ENCODE measurements at places on chromosomes 6 and 20.

DNA sequence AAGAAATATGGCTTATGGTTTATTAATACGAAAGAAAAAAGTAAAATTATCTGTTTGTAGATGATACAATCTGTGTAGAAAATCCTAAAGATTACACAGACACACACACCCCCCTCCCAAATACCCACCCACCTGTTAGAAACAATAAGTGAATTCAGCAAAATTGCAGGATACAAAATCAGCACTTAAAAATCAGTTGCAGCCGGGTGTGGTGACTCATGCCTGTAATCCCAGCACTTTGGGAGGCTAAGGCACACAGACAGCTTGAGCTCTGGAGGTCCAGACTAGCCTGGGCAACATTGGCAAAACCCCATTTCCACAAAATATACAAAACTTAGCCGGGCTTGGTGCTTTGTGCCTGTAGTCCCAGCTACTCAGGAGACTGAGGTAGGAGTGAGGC lies 42.3 kb downstream of the NINL start:
- no peaks in the 10 kb centered on the region for H3K36me3 ChIP-seq
- DNase-seq: no peak
- H3K4me1 ChIP-seq: peaks cover 4% of the 10 kb centered on the region

- H3K27ac ChIP-seq: no peak overlapping the region
- H3K36me3 ChIP-seq: no peaks in the 10 kb centered on the region
- no peaks in the 10 kb centered on the region for H3K27me3 ChIP-seq
- H3K4me1 ChIP-seq: no peaks in the 10 kb centered on the region
- H3K4me3 ChIP-seq: no peak overlapping the region
These were observed 32.9 kb upstream of the PDE10A start for GRCh38 chr6:165695722-165696515.

DNA sequence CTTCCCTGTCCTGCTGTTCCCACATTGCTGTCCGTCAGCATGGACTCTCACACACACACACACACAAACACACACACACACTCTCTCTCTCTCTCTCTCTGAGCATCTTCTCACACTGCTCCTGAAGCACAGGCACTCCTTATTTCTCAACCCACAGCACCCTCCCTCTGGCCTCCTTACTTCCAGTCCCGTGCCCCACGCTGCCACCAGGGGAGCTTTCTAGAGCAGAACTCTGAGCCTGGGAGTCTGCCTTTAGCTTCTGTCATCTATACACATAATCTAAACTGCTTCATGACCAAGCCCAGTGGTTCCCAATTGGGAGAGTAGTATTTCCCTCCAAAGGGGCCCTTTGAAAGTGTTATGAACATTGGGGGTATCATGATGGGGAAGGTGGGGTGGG lies 29.1 kb downstream of the HECA start:
- peak overlapping the region; percentile 21 for H3K27ac ChIP-seq
- H3K4me1 ChIP-seq: peaks cover 62% of the 10 kb centered on the region
- H3K36me3 ChIP-seq: no peaks in the 10 kb centered on the region

DNA sequence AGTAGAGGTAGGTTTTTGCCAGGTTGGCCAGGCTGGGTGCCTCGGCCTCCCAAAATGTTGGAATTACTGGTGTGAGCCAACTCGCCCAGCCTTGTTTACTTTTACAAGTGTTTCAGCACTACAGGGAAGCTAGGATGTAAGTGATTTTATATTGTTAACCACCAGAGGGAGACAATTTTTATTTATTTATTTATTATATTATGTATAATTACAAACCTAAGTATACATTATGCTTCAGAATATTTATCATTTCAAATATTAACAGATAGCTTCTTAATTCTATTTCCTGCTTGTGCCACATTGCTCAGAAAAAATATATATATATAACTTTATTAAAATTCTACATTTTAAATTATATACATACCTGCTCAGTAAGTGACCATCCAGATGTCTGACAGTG lies 9.8 kb downstream of the MMUT start:
- H3K4me3 ChIP-seq: no peak overlapping the region
- DNase-seq: no peak
- H3K36me3 ChIP-seq: peaks cover 11% of the 10 kb centered on the region
- no peaks in the 10 kb centered on the region for H3K4me1 ChIP-seq
- H3K27ac ChIP-seq: no peak overlapping the region

- no peak for DNase-seq
- no peaks in the 10 kb centered on the region for H3K4me1 ChIP-seq
- no peak overlapping the region for H3K27ac ChIP-seq
- H3K36me3 ChIP-seq: no peaks in the 10 kb centered on the region
These were observed 266.7 kb downstream of the LRFN2 start for GRCh38 chr6:40320441-40320840.

GRCh38 chr20:36988494-36988966 lies 37.0 kb upstream of the SAMHD1 start:
- no peaks in the 10 kb centered on the region for H3K27me3 ChIP-seq
- H3K27ac ChIP-seq: no peak overlapping the region
- DNase-seq: no peak
- no peaks in the 10 kb centered on the region for H3K36me3 ChIP-seq

DNA sequence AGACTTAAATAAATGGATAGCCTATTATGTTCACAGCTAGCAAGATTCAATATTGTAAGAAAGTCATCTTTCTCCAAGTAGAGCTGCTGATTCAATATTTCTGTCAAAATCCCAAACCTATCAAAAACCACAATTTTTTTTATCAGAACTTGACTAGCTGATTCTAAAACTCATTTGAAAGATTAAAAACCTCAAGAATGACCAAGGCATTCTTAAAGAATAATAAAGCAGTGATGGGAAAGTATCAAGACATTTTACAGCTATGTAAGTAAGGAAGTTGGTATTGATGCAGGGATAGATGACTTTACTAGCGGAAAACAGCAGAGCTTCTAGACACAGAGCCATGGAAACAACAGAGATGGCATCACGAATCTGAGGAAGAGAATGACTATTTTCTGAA lies 64.7 kb downstream of the SAMD3 start:
- no peak overlapping the region for H3K27ac ChIP-seq
- DNase-seq: no peak
- no peaks in the 10 kb centered on the region for H3K27me3 ChIP-seq
- no peak overlapping the region for H3K4me3 ChIP-seq
- H3K4me1 ChIP-seq: no peaks in the 10 kb centered on the region
- no peaks in the 10 kb centered on the region for H3K36me3 ChIP-seq

DNA sequence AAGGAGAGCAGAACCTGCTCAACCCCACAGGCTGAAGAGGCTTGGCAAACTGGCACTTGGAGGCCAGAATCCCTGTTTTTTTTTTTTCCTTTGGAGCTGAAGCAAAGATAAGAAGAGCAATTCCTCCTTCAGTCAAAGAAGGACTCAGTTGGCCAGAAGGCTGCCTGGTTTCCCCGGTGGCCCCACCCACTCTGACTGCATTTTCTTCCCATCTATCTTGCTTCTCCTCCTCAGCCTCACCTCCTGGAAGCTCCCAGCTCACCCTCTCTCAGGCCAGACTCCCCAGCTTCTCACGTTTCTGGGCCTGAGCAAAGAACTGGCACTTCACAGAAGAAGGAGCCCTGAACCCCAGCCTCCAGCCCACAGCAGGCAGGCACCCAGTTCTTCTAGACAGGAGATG lies 2.4 kb downstream of the LRFN2 start:
- H3K27ac ChIP-seq: no peak overlapping the region
- no peak for DNase-seq
- H3K4me3 ChIP-seq: no peak overlapping the region
- no peaks in the 10 kb centered on the region for H3K36me3 ChIP-seq
- H3K4me1 ChIP-seq: peaks cover 16% of the 10 kb centered on the region
- no peaks in the 10 kb centered on the region for H3K27me3 ChIP-seq

GRCh38 chr6:161227004-161227960 lies 46.6 kb downstream of the AGPAT4 start:
- no peak for DNase-seq
- H3K27me3 ChIP-seq: no peaks in the 10 kb centered on the region
- no peaks in the 10 kb centered on the region for H3K36me3 ChIP-seq
- H3K4me3 ChIP-seq: no peak overlapping the region
- no peaks in the 10 kb centered on the region for H3K4me1 ChIP-seq

GRCh38 chr20:44031781-44032582 lies 117.3 kb downstream of the TOX2 start:
- no peak overlapping the region for H3K4me3 ChIP-seq
- H3K27me3 ChIP-seq: no peaks in the 10 kb centered on the region
- H3K36me3 ChIP-seq: no peaks in the 10 kb centered on the region

GRCh38 chr6:32181915-32182529 lies 2.0 kb downstream of the AGER start:
- peaks cover 16% of the 10 kb centered on the region for H3K4me1 ChIP-seq
- no peak overlapping the region for H3K4me3 ChIP-seq
- H3K36me3 ChIP-seq: peaks cover 52% of the 10 kb centered on the region
- H3K27me3 ChIP-seq: no peaks in the 10 kb centered on the region
- DNase-seq: peak; percentile 12
- no peak overlapping the region for H3K27ac ChIP-seq

DNA sequence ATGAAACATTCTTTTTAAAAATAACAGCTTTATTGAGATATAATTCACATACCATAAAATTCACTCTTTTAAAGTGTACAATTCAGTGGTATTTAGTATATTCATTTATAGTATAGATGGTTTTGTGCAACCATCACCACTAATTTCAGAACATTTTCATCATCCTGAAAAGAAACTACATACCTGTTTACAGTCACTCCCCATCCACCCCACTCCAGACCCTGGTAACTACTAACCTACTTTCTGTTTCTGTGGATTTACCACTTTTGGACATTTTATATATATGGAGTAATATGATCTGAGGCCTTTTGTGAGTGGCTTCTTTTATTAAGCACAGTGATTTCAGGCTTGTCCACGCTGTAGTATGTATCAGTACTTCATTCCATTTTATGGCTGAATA lies 2.5 kb upstream of the TMEM217 start:
- DNase-seq: no peak
- peaks cover 20% of the 10 kb centered on the region for H3K4me1 ChIP-seq
- H3K4me3 ChIP-seq: no peak overlapping the region
- no peaks in the 10 kb centered on the region for H3K36me3 ChIP-seq
- no peak overlapping the region for H3K27ac ChIP-seq
- no peaks in the 10 kb centered on the region for H3K27me3 ChIP-seq

DNA sequence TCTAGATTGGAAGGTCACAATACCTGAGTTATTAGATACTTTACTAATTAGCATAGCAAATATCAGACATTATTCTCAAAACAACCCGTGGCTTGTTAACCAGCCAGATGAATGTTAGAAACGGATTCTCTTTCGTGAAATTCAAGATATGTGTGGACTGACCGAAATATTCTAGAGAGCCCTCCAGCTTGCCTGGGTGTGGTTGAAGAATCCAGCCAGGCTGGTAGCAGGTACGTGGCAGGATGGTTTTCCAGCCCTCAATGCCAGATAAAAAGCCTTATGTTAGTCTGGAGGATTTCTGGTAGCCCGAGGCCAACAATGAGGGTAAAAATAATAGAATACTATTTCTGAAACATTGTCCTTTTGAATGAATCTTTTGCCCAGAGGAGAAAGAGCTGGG lies 19.3 kb downstream of the ECT2L start:
- no peaks in the 10 kb centered on the region for H3K27me3 ChIP-seq
- peaks cover 17% of the 10 kb centered on the region for H3K4me1 ChIP-seq
- H3K36me3 ChIP-seq: no peaks in the 10 kb centered on the region
- H3K27ac ChIP-seq: no peak overlapping the region
- no peak overlapping the region for H3K4me3 ChIP-seq

- H3K4me3 ChIP-seq: no peak overlapping the region
- H3K4me1 ChIP-seq: no peaks in the 10 kb centered on the region
- H3K27me3 ChIP-seq: no peaks in the 10 kb centered on the region
- no peaks in the 10 kb centered on the region for H3K36me3 ChIP-seq
- H3K27ac ChIP-seq: no peak overlapping the region
These were observed 97.0 kb upstream of the AGPAT4 start for GRCh38 chr6:161370880-161371279.

GRCh38 chr6:10099529-10100140 lies 315.2 kb downstream of the TFAP2A start:
- DNase-seq: no peak
- no peaks in the 10 kb centered on the region for H3K27me3 ChIP-seq
- no peaks in the 10 kb centered on the region for H3K36me3 ChIP-seq
- H3K4me3 ChIP-seq: no peak overlapping the region
- no peak overlapping the region for H3K27ac ChIP-seq

DNA sequence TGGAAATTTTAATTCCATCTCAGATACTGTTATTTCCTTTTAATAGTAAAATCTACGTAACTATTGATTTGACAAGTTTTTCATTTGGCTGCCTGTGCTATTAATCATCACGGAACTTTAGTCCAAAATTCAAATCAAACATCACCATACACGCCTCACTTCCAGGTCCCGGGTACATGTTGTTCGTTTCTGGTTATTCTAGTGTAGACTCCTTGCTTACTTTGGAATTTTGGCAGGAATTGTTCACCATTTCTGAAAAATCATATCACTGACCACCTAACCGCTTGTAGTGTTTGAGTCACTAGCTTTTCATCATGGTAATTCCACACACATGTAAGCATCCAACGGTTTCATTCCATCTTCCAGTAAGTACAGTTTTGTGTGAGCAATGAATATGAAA lies 98.0 kb upstream of the NHSL1 start:
- H3K27ac ChIP-seq: no peak overlapping the region
- no peak overlapping the region for H3K4me3 ChIP-seq
- peaks cover 12% of the 10 kb centered on the region for H3K4me1 ChIP-seq

Measured in B cell (primary cell).